ENCODE measurements at places on chromosomes 1 and 21.

- H3K4me1 ChIP-seq = peaks cover 52% of the 10 kb centered on the region
- H3K27me3 ChIP-seq = peaks cover 6% of the 10 kb centered on the region
- DNase-seq = no peak
- H3K4me3 ChIP-seq = peak overlapping the region; percentile 92
- H3K36me3 ChIP-seq = peaks cover 22% of the 10 kb centered on the region
These were observed 1.1 kb downstream of the LPGAT1 start for GRCh38 chr1:211829343-211830054.

DNA sequence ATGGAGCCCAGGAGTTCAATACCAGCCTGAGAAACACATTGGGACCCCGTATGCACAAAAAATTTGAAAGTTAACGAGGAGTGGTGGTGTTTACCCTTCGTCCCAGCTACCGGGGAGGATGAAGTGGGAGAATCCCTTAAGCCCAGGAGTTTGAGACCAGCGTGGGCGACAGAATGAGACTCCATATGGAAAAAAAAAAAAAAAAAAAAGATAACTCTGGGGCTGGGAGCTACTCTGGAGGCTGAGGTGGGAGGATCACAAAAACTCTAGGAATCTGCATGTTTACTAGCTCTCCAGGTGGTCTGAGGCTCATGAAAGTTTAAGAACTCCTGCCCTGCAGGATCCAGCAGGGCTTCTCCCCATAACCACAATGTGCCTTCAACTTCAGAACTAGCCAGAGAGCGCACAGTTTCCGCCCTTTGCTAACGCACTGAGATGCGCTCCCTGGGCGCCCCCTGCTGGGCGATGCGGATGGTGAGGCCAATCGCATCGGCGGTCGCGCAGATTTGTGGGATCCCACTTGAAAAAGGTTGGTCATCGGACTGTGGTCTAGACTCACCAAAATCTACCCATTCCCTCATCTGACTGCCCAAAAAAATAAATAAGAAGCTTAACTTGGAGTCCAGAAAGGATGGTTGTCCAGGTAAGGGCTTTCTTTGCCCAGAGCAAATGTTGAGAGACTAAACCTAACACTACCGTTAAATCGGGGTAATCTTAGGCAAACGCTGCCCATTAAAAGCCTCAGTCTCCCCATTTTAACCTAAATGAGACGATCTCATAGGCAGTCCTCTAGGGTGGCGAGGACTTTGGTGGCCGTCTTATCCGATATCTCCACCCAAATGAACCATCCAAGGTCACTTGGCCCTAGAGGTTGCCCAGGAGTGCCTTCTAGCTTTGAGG is 8.8 kb downstream of the ZNF683 start:
- no peak overlapping the region for H3K27ac ChIP-seq
- H3K4me3 ChIP-seq = no peak overlapping the region
- DNase-seq = peak; percentile 77
- H3K27me3 ChIP-seq = peaks cover 38% of the 10 kb centered on the region
- H3K4me1 ChIP-seq = peaks cover 25% of the 10 kb centered on the region

- no peaks in the 10 kb centered on the region for H3K27me3 ChIP-seq
- peaks cover 2% of the 10 kb centered on the region for H3K4me1 ChIP-seq
- no peak overlapping the region for H3K27ac ChIP-seq
These were observed 27.3 kb downstream of the GPR157 start for GRCh38 chr1:9101510-9102146.

DNA sequence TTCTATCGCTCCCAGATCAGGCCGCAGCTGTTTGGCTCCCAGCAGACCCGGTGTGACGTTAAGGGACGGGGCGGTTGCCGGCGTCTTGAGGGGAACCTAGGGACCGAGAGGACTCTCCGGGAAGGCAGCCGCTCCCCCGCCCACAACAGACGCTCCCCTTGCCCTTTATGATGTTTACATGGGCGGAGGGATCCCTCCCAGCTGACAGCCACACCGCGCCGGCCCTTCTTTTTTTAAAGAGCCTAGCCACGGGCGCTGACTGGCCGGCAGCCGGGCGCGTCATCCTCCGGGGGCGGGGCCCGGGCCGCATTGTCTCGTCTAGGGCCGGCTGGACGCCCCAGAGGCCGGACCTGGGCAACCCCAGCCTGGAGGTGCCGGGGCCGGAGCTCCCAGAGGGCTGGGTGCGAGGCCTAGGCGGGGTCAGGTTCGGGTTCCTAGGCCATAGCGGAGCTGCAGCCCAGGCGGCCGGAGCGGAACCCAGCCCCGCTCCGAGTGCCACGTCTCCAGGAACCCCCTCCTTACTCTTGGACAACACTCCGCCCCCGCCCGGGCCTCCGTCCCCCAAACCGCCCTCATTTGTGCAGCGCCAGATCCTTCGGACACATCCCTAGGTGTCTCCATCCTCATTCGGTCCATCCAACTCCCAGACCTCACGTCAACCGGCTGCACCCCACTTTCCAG is at the start of gene PCAT6:
Gene PCAT6 (plus strand): TSS at position 340 of the 681 bp plus-strand sequence.
- peaks cover 6% of the 10 kb centered on the region for H3K36me3 ChIP-seq
- H3K4me1 ChIP-seq = peaks cover 35% of the 10 kb centered on the region
- peaks cover 20% of the 10 kb centered on the region for H3K27me3 ChIP-seq
- H3K4me3 ChIP-seq = peak within 1 kb of the TSS; percentile 92
- H3K27ac ChIP-seq = peak within 1 kb of the TSS; percentile 80
- peak; percentile 85 for DNase-seq
